ENCODE measurements at places on chromosomes 1 and 21.

DNA sequence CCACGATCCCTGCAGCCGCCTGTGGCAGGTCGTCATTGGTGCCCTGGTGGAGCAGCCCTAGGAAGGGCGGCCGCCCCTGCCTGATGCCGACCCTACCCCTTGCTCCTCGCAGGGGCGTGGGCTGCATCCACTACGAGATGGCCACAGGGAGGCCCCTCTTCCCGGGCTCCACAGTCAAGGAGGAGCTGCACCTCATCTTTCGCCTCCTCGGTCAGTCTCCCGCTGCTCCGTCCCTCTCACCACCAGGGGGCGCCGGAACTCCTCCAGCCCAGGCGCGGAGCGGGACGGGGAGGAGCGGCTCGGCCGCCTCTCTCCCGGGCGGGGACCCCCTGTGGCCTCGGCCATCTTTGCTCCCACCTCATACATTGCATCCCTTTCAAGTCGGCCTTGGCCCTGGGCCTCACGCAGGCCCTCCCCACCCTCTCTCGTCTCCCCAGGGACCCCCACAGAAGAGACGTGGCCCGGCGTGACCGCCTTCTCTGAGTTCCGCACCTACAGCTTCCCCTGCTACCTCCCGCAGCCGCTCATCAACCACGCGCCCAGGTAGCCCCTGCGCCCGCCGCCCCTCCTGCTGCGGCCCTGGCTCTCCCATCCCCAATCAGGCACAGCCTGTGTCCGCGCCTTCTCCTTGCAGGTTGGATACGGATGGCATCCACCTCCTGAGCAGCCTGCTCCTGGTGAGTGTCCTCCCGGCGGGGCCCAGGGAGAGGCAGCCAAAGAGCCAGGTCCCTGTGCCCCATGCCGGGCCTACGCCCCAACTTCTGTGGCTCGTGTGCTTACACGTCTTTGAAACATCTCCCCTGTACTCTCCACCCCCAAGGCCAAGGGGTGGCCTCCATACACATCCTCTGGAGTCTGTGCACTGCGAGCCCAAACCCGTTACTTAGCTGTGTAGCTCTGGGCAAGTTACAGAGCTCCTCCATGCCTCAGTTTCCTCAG lies 24.7 kb downstream of the CDK18 start:
- peaks cover 31% of the 10 kb centered on the region for H3K27me3 ChIP-seq
- peak overlapping the region; percentile 36 for H3K4me3 ChIP-seq
- peaks cover 5% of the 10 kb centered on the region for H3K4me1 ChIP-seq
- peak; percentile 76 for DNase-seq
- H3K36me3 ChIP-seq, result no peaks in the 10 kb centered on the region

- no peaks in the 10 kb centered on the region for H3K4me1 ChIP-seq
- H3K27ac ChIP-seq, result no peak overlapping the region
- H3K36me3 ChIP-seq, result no peaks in the 10 kb centered on the region
Measured at GRCh38 chr1:205913451-205914154, 29.7 kb downstream of the SLC26A9 start.

GRCh38 chr21:34878940-34879339 lies 170.2 kb downstream of the RUNX1 start:
- no peak overlapping the region for H3K27ac ChIP-seq
- H3K4me3 ChIP-seq, result no peak overlapping the region
- H3K36me3 ChIP-seq, result peaks cover 5% of the 10 kb centered on the region

DNA sequence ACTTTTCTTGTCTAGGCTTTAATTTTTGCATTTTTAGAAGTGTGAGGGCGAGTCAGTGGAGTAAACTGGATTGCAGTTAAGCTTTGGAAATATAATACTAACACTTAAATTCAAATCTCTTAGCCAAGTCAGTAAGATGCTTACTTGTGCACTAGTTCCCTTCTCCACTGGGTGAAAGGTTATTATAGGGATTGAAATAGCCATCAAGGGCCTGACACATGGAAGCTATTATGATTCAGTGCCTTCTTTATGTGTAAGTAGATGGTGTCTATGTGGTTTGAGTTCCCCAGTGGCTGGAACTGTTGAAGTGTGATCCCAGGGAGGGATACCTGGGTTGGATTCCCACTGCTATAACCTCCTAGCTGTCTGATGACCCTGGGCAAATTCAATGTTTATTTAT lies 24.7 kb upstream of the DMRTA2 start:
- no peaks in the 10 kb centered on the region for H3K27me3 ChIP-seq
- H3K27ac ChIP-seq, result no peak overlapping the region
- DNase-seq, result no peak

DNA sequence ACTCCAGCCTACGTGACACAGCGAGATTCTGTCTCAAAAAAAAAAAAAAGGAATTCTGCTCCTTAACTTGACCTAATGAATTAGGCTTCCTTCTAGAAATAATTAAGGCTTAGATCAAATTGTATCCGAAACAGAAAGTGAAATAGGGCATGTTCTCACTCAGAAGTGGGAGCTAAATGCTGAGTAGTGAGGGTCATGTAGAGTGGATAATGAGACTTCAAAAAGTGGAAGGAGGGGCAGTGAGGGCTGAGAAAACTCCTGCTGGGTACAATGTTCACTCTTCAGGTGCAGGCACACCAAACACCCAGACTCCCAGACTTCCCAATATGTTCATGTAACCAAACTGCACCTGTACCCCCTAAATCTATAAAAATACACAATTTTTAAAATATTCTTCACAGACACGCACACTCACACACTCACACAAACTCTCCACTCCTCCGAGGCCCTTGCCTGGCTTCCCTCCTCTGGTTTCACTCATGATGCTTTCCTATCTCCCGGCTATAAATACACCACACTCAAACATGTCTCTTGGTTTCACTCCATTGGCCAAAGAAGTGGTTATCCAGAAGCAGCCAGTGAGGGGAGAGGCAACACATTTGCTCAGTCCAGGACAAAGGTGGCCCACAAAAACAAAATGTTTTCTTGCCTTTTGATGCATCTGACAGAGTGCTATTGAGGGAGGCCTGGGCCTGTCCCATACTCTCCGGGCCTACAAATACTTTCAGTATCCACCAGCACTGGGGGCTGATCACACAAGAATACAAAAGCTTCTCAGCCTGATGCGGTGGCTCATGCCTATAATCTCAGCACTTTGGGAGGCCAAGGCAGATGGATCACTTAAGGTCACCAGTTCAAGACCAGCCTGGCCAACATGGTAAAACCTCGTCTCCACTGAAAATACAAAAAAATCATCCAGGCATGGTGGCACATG lies 249.2 kb downstream of the TOMM20 start:
- H3K27ac ChIP-seq, result peak overlapping the region; percentile 16
- no peak overlapping the region for H3K4me3 ChIP-seq
- no peak for DNase-seq
- no peaks in the 10 kb centered on the region for H3K27me3 ChIP-seq

- no peak overlapping the region for H3K27ac ChIP-seq
- H3K27me3 ChIP-seq, result peaks cover 20% of the 10 kb centered on the region
- no peak overlapping the region for H3K4me3 ChIP-seq
- H3K36me3 ChIP-seq, result no peaks in the 10 kb centered on the region
Measured at GRCh38 chr1:78177708-78178270, 132.0 kb downstream of the GIPC2 start.

- no peaks in the 10 kb centered on the region for H3K27me3 ChIP-seq
- H3K27ac ChIP-seq, result no peak overlapping the region
- DNase-seq, result no peak
- peaks cover 3% of the 10 kb centered on the region for H3K36me3 ChIP-seq
- H3K4me3 ChIP-seq, result no peak overlapping the region
- H3K4me1 ChIP-seq, result peaks cover 12% of the 10 kb centered on the region
Measured at GRCh38 chr1:42822800-42823392, 5.7 kb upstream of the SVBP start.

GRCh38 chr1:37483785-37484184 lies 9.4 kb downstream of the ZC3H12A start:
- H3K36me3 ChIP-seq, result peaks cover 7% of the 10 kb centered on the region
- no peaks in the 10 kb centered on the region for H3K27me3 ChIP-seq
- peak overlapping the region; percentile 99 for H3K27ac ChIP-seq
- peaks cover 30% of the 10 kb centered on the region for H3K4me1 ChIP-seq
- DNase-seq, result no peak

DNA sequence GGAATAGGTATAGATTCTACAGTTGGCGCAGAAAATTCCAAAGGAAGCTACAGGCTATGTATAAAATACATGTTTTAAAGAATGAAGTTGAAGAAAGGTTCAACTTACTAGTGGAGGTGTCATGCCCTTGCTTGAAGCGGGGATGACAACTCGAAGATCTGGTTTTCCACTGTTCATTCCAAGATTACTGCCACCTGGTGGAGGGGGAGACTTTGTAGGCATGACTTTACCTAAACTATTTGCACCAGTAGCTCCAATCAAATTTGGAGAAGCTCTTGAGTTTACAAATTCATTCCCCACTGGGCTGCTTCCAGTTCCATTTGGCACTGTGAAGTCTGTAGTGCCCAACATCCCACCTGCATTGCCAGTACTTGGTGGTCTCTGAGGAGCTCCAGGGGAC lies 81.7 kb downstream of the AXDND1 start:
- no peaks in the 10 kb centered on the region for H3K4me1 ChIP-seq
- H3K36me3 ChIP-seq, result no peaks in the 10 kb centered on the region
- H3K27ac ChIP-seq, result no peak overlapping the region

DNA sequence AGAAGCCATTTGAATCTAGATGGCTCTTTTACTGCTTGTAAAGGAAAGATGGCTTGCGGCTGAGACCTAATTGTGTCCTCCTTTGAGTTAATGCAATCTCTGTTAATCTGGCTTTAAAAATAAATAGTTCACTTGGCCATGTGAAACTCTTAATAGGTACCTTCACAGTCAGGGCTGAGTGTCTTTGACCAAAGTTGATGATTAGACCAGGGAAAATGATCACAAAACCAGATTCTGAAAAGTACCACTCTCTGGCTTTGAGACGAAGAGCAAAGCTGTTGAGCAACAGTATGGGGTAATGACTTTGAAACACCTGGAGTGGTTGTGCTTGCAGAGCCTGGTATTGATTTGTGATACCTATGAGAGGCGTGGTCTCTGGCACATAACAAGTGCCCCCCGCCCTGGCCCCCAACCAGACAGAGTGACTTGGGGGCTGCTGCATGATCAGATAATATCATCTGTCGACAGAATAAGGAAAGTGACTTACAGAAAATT lies 4.7 kb downstream of the HUNK start:
- peaks cover 36% of the 10 kb centered on the region for H3K27me3 ChIP-seq
- H3K36me3 ChIP-seq, result no peaks in the 10 kb centered on the region
- no peak overlapping the region for H3K27ac ChIP-seq
- H3K4me1 ChIP-seq, result peaks cover 6% of the 10 kb centered on the region

DNA sequence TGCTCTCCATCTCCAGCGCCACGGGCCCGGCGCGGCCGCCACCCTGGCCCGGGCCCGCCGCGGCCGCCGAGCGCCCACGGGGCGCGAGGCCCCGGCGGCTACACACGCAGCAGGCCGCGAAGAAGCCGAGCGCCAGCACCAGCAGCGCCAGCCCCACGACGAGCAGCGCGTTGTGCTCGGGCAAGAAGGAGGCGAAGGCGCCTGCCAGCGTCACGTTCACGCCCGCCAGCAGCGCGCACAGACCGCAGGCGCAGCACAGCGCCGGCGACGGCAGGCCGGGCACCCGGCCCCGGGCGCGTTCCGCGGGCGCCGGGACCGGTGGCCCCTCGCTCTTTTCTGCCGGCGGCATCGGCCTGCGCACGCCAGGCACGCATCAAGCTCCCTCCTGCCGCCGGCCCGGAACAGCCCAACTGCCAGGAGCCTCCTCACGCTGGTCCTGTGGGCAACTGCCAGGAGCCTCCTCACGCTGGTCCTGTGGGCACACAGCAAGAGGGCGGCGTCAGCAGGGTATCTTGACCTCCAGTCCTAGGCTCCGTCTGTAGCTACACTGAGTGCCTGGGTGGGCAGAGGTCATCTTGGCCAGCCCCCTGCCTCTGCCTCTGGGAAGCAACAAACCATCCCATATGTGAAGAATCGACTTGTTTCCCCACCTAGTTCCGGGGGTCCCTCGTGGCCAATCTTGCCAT lies 18.1 kb downstream of the KNCN start:
- H3K27ac ChIP-seq, result peak overlapping the region; percentile 78
- peaks cover 5% of the 10 kb centered on the region for H3K36me3 ChIP-seq
- peak; percentile 32 for DNase-seq
- peaks cover 17% of the 10 kb centered on the region for H3K4me1 ChIP-seq

- no peaks in the 10 kb centered on the region for H3K27me3 ChIP-seq
- H3K36me3 ChIP-seq, result no peaks in the 10 kb centered on the region
- DNase-seq, result no peak
- no peak overlapping the region for H3K4me3 ChIP-seq
- no peaks in the 10 kb centered on the region for H3K4me1 ChIP-seq
Measured at GRCh38 chr1:2382621-2383361, 8.6 kb downstream of the MORN1 start.

GRCh38 chr1:29315262-29315661 lies 78.9 kb downstream of the PTPRU start:
- H3K27me3 ChIP-seq, result peaks cover 12% of the 10 kb centered on the region
- peaks cover 2% of the 10 kb centered on the region for H3K36me3 ChIP-seq
- no peak overlapping the region for H3K27ac ChIP-seq
- H3K4me3 ChIP-seq, result no peak overlapping the region
- no peak for DNase-seq
- H3K4me1 ChIP-seq, result peaks cover 4% of the 10 kb centered on the region

- H3K27me3 ChIP-seq, result peaks cover 4% of the 10 kb centered on the region
- no peaks in the 10 kb centered on the region for H3K36me3 ChIP-seq
- no peaks in the 10 kb centered on the region for H3K4me1 ChIP-seq
- no peak for DNase-seq
Measured at GRCh38 chr1:67722292-67722944, 37.4 kb downstream of the GADD45A start.

DNA sequence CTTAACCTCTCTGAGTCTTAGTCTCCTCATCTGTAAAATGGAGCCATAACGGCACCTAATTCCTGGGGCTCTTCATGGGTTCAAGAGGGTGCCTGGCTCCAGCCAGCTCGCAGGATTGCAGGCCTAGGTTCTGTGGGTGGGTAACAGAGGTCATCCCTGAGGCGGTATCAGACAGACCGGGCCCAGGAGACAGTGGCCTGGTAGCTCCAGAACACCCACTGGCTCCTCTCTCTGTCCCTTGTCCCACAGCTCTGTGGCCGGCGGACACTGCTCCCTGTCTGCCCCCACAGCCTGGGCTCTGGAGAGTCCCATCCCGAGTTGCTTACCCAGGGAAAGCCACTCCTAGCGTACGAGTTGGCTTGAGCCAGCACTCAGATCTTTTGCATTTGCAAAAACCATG lies 150.3 kb downstream of the PEX14 start:
- H3K4me3 ChIP-seq, result no peak overlapping the region
- H3K27me3 ChIP-seq, result no peaks in the 10 kb centered on the region
- no peak for DNase-seq
- no peaks in the 10 kb centered on the region for H3K36me3 ChIP-seq
- no peaks in the 10 kb centered on the region for H3K4me1 ChIP-seq

DNA sequence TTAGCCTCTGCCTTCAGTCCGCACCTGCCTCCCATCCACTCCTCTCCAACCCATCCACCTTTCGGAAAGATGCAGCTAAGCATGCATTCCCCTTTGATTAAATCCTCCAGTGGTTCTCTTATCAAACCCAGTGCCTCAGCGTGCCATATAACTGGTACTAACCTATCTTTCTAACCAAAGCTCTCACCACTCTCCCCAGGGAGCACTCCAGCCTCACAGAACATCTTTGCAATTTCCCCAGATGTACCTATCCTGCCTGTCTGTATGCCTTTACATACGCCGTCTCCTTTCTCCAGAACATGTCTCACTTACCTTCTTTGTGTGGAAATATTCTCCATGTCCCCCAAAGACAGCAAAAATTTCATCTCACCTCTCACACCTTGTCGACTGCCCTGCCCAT lies 80.0 kb downstream of the SLC25A24 start:
- no peak overlapping the region for H3K27ac ChIP-seq
- DNase-seq, result no peak
- peaks cover 15% of the 10 kb centered on the region for H3K4me1 ChIP-seq
- H3K4me3 ChIP-seq, result no peak overlapping the region

GRCh38 chr1:28115267-28115666 lies 26.9 kb upstream of the EYA3 start:
- H3K27ac ChIP-seq, result no peak overlapping the region
- H3K4me1 ChIP-seq, result peaks cover 7% of the 10 kb centered on the region
